Fibroblast of lung (primary cell): ENCODE measurements at places on chromosomes 11 and 22. TPM values are rescaled to one million over a fixed set of nuclear protein-coding genes. Genes with fewer than 3 reads are reported as not detected.
A peak's percentile ranks its signal among the peaks of the same experiment; 100 is the strongest.

DNA sequence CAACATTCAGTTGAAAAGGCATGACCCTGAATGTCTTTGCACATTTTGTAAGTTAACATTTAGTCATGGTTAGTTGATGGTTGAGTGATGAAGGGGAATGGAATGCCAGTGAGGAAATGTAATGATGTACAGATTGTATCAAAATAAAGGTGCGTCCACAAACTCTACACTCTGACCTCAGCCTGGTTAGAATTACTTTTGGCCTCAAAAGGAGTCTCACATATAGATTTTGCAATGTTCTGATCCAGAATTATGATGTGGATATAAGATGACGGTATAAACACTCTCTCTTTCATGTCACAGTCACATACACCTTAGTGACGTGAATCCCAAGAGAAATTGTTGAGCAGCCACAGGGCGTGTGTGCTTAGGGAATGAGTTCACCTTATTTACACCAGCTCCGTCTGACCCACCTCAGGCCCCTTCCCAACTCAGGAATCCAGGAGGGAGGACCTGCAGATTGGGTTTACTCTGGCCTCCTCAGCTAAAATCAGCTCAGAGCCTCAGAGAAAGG is 100.1 kb downstream of the RDX start:
- no peaks in the 10 kb centered on the region for H3K36me3 ChIP-seq
- no peak overlapping the region for H3K27ac ChIP-seq
- DNase-seq: peak; percentile 94
- H3K4me3 ChIP-seq: no peak overlapping the region
- H3K27me3 ChIP-seq: no peaks in the 10 kb centered on the region

Gene SCO2
- 0.42 and 0.66 TPM in 2 replicates for polyA plus RNA-seq

Gene CRYBB3
- polyA plus RNA-seq: not detected in 2 replicates

Gene DNAJB7
- not detected in 2 replicates for polyA plus RNA-seq

- no peak overlapping the region for H3K4me3 ChIP-seq
- H3K4me1 ChIP-seq: peaks cover 29% of the 10 kb centered on the region
- H3K27ac ChIP-seq: peak overlapping the region; percentile 94
- DNase-seq: peak; percentile 93
Observed at GRCh38 chr11:77073328-77074001, 6.7 kb downstream of the CAPN5 start.

- peaks cover 3% of the 10 kb centered on the region for H3K4me1 ChIP-seq
- no peaks in the 10 kb centered on the region for H3K27me3 ChIP-seq
- H3K27ac ChIP-seq: no peak overlapping the region
- H3K4me3 ChIP-seq: no peak overlapping the region
- DNase-seq: peak; percentile 93
Observed at GRCh38 chr11:78256962-78257361, 68.2 kb downstream of the USP35 start.

- H3K27me3 ChIP-seq: no peaks in the 10 kb centered on the region
- no peak overlapping the region for H3K4me3 ChIP-seq
- H3K36me3 ChIP-seq: no peaks in the 10 kb centered on the region
- no peaks in the 10 kb centered on the region for H3K4me1 ChIP-seq
Observed at GRCh38 chr11:28058333-28058732, 49.6 kb downstream of the KIF18A start.

DNA sequence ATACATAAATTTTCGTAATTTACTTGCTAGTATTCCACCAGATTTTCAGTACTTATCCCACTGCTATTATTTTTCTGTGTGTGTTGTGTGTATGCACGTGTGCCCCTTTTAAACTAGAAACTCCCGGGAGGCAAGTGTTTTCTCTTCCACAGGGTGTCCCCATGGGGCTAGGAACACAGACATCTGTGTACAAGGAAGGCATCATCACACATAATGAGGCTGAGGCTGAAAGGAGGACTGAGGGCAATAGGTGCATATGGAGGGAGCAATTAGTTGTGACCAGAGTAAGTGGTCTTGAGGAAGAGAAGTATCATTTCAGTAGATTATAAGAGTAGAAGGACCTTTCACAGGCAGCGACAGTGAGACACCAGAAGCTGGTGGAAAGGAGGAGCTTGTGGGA is 2.1 kb upstream of the DPAGT1 start:
- no peak overlapping the region for H3K27ac ChIP-seq
- peaks cover 20% of the 10 kb centered on the region for H3K4me1 ChIP-seq
- DNase-seq: no peak
- H3K4me3 ChIP-seq: no peak overlapping the region
- H3K36me3 ChIP-seq: no peaks in the 10 kb centered on the region

DNA sequence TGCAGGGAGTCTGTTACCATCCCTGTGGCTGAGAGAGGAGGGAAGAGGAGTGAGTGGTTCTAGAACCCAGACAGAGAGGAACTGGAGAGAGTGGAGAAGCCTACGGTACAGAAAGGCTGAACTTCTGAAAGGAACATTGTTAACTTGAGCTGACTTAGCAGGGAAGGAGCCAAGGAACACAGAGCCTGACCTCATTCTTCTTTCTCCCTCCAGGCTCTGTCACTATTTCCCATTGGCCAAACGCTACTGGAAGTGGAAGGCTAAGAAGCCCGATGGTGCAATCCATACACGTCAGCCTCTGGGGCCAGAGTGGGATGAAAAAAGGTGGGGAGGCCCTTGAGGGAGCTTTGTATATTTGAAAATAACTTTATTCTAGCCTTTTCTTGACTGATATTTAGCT is 16.5 kb upstream of the WT1 start:
- no peaks in the 10 kb centered on the region for H3K27me3 ChIP-seq
- DNase-seq: no peak
- no peak overlapping the region for H3K4me3 ChIP-seq
- no peaks in the 10 kb centered on the region for H3K4me1 ChIP-seq
- no peak overlapping the region for H3K27ac ChIP-seq
- H3K36me3 ChIP-seq: no peaks in the 10 kb centered on the region

DNA sequence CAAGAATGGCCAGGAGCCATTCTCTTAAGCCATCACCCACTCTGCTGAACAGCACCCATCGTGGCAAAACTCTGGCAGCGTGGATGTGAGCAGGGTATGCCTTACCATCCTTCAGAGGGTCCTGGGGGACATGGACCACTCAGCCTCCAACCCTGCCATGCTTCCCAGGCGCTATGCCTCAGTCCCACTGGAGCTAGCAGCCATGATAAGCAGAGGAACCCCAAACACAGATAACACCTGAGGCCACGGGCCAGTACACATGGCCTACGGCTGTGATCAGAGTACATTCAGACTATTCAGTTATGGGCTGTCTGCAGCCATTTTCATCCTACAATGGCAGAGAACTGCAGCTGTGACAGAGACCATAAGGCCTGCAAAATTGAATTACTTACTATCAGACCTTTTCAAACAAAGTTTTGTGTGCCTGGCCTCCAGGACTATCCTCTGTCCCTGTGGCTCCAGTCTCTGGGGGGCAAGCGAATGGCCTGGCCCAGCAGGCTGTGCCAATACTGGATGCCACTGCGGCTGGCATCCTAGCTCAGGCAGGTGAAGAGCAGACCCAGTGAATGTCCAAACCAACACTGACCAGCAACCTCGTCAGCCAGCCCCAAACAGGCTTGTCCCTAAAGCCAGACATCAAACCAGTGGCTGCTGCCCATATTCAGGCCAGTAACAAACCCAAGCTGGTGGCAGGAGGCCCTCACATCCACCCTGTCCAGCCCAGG is 6.9 kb downstream of the ARVCF start:
- no peak overlapping the region for H3K4me3 ChIP-seq
- no peaks in the 10 kb centered on the region for H3K27me3 ChIP-seq
- H3K27ac ChIP-seq: no peak overlapping the region
- no peaks in the 10 kb centered on the region for H3K36me3 ChIP-seq
- DNase-seq: no peak

- H3K27ac ChIP-seq: no peak overlapping the region
- no peaks in the 10 kb centered on the region for H3K36me3 ChIP-seq
- DNase-seq: no peak
- H3K4me3 ChIP-seq: no peak overlapping the region
Observed at GRCh38 chr11:1232883-1233321, 10.0 kb downstream of the MUC5B start.

DNA sequence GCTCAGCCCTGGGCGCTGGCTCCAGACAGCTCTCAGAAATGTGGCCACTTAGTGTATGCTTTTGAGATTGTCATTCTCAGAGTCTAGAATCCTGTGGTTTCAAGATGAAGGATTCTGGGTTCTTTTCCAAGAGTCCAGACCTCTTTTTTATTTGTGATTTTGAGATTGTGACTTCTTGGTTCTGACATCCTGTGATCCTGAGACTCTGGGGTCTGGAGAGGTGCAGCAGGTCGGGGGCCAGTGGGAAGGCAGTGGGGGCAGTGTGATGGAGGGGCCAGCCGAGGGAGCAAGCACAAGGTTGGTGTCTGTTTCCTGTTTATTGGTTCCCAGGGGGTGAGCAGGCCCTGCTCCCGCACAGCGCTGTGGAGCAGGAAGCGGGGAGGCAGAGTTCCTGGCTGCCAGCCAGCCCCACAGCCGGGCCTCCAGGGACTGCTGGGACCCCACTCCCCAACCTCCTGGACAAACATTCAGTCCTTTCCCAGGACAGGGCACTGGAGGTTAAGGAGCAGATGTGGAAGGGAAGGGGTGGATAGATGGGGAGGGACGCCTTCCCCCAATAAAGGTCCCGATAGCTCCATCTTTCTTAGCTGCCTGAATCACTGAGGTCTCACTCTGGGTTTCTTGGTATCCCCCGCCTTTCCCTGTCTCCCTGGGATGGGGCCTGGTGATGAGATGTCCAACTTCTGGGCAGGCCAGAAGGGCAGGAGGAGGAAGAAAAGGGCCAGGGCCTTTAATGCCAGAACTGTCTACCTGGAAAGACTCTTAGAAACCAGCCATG is 13.7 kb downstream of the ARHGEF17 start:
- H3K4me3 ChIP-seq: no peak overlapping the region
- peaks cover 77% of the 10 kb centered on the region for H3K4me1 ChIP-seq
- peak overlapping the region; percentile 73 for H3K27ac ChIP-seq
- DNase-seq: peak; percentile 77
- H3K36me3 ChIP-seq: peaks cover 2% of the 10 kb centered on the region
- no peaks in the 10 kb centered on the region for H3K27me3 ChIP-seq

Gene SCARF2
- polyA plus RNA-seq: 8.1 and 10.6 TPM in 2 replicates

DNA sequence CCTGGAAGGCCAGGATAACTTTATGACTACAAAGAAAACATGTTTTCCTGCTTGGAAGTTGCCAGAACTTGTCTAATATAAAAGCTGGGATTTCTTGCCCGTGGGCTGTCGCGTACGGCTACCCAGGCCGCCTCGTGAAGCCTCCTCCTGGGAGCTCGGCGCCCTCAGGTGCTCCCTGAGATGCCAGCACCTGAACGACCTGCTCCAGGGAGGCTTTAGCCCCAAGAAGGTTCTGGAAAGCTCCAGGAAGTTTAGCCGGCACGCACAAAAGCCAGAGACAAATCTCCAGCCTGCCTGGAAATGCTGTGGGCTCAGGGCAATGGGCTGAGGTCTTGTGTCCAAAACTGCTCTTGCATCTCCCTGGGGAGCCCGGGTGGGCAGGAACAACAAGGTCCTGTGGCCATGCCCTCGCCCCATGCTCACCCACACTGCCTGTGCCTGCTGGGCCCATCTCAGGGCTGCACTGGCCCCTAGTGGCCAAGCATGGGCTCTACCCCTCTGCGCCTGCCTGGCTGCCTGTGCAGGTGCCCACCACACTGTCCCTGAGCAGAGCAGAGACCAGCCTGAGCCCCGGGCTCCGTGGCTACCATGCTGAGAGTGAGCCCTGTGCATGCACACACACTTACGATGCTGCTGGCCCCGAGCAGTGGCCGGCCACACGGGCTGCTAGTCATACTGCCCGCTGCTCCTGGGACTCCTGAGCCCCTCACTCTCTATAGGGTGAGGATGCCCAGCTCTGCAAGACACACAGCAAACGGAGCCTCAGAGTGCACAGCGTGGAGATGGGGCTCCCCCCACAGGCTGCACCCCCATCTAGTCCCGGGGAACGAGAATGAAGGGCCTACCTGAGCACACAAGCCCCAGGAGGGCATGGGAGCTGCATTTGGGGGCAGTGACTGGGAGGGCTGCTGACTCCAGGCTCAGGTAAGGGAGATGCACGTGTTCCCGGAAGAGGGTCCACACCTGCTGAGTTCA is 4.9 kb upstream of the CELSR1 start:
- H3K27ac ChIP-seq: no peak overlapping the region
- H3K27me3 ChIP-seq: no peaks in the 10 kb centered on the region
- H3K4me1 ChIP-seq: peaks cover 8% of the 10 kb centered on the region
- DNase-seq: peak; percentile 53

Gene GNAZ
- polyA plus RNA-seq: 0.22 and 1.2 TPM in 2 replicates

DNA sequence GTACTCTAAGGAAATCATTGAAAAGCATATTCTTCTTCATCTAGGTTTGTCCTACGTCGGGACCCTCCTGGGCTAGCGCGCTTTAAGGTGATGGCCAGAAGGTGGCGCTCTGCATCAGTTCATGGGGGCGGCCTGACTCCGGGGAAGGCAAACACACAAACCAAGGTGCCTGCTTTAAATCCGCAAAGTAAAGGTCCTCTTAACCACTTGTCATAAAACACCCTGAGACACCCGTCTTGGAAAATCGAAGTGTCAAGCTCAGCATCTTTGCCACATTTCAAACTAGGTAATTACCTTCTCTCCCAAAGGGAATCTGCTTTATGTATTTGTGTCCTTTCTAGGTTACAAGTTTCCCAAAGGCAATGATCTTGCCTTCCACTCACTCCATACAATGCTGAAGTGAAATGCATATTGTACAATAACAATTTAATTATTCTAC is 33.9 kb downstream of the LMO2 start:
- no peak overlapping the region for H3K27ac ChIP-seq
- no peak overlapping the region for H3K4me3 ChIP-seq
- H3K36me3 ChIP-seq: no peaks in the 10 kb centered on the region
- peaks cover 24% of the 10 kb centered on the region for H3K27me3 ChIP-seq

DNA sequence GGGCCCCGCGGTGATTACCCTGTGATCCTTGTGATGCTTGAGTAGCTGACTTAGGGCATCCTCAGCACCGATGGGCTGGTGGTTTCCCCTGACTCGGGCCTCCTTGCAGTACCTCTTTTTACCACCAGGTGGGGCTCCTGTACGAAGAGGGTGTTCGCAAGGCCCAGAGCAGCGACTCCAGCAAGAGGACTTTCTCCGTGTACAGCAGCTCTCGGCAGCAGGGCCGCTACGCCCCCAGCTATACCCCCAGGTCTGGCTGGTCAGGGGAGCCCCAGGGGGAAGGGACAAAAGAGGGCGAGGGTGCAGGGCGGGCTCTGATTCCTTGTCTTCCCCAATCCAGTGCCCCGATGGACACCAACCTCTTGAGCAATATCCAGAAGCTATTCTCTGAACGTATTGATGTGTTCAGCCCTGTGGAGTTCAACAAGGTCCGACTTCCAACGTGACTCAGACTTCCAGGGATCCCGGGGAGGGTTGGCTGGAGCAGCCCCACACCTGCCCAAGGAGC is 1.3 kb upstream of the TM7SF2 start:
- peak; percentile 59 for DNase-seq
- no peaks in the 10 kb centered on the region for H3K27me3 ChIP-seq
- peaks cover 16% of the 10 kb centered on the region for H3K4me1 ChIP-seq
- no peak overlapping the region for H3K4me3 ChIP-seq

DNA sequence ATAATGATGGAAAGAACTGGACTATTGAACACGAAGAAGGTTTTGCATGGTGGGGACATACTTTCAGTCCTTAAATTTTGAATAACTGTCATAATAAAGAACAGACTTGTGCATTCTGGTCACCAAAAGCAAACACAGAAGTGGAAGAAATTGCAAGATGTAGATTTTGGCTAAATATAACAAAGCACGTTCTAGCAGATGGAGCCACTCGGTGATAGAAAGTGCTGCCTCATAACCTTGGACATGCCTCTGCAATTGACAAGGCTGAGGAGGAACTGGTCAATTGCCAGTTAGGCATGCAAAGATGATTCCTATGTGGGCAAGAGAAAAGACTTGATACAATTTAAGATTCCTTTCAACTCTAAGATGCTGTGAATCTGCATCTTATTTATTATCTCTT is 244.1 kb upstream of the ZC3H12C start:
- no peaks in the 10 kb centered on the region for H3K4me1 ChIP-seq
- H3K27ac ChIP-seq: no peak overlapping the region
- no peak overlapping the region for H3K4me3 ChIP-seq
- DNase-seq: no peak

Gene IRAG1
- polyA plus RNA-seq: 21.8 and 90.0 TPM in 2 replicates
